MCF 10A (cell line): ENCODE measurements at places on chromosomes 2 and 18.

- H3K27ac ChIP-seq, result peak overlapping the region; percentile 10
- peaks cover 18% of the 10 kb centered on the region for H3K4me1 ChIP-seq
- peak; percentile 82 for DNase-seq
Observed at GRCh38 chr2:180203972-180204371, 196.9 kb upstream of the CWC22 start.

DNA sequence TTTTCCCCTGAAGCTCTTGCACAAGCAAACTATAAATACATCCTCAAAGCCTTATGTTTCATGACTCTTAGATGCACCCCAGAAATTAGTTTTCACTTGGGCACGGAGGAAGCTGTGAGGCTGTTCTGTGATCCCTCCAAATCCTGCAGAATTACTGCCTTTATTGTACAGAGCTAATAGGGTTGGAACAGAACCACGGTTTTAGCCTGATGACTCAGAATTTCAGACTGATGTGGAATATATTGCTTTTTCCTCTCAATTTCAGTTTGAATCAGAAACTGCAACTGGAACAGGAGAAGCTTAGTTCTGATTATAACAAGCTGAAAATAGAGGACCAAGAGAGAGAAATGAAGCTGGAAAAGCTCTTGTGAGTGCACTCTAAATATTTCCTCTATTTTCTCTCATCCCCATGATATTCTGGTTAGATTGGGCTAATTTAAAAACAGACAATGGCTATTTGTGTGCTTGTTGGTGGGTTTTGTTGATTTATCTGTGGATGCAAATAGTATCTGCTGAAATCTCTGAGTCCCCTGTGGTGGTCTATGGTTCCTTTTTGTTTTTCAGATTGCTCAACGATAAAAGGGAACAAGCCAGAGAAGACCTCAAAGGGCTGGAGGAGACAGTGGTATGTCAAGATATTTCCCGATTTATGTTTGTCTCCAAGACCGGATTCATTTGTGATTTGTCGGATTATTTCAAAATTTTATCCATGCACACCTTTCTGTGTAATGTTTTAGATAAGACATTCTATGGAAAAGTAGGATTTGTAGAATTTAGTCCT is 38.2 kb upstream of the LYPD6B start:
- no peak for DNase-seq
- no peak overlapping the region for H3K4me3 ChIP-seq
- H3K27me3 ChIP-seq, result peaks cover 51% of the 10 kb centered on the region
- H3K36me3 ChIP-seq, result no peaks in the 10 kb centered on the region

DNA sequence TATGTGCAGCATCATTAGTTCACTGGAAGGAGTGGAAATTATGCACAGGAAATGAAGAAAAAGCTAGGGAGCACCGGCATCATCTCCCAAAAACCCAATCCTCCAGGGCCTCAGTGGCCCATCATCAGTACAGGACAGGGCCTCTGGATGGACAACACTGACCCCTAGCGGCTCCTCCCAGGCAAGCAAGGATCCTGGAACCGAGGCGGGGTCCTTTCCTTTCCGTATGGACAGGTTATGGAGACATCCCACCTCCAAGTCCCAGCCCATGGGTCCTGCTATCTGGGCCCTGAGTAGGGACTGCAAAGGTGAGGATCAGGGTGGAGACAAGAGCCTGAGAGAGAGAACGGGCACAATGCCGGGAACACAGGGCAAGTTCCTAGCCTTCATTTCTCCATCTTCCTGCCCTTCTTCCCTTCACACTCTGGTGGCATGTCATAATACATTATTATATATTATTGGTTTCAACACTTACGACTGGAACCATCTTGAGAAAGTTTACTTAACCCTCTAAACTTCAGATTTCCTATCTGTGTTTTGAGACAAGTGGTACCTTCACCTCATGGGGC is 68.2 kb downstream of the ZNF516 start:
- no peak overlapping the region for H3K4me3 ChIP-seq
- no peak overlapping the region for H3K27ac ChIP-seq
- peak; percentile 51 for DNase-seq
- peaks cover 6% of the 10 kb centered on the region for H3K36me3 ChIP-seq
- peaks cover 17% of the 10 kb centered on the region for H3K4me1 ChIP-seq
- H3K27me3 ChIP-seq, result no peaks in the 10 kb centered on the region

DNA sequence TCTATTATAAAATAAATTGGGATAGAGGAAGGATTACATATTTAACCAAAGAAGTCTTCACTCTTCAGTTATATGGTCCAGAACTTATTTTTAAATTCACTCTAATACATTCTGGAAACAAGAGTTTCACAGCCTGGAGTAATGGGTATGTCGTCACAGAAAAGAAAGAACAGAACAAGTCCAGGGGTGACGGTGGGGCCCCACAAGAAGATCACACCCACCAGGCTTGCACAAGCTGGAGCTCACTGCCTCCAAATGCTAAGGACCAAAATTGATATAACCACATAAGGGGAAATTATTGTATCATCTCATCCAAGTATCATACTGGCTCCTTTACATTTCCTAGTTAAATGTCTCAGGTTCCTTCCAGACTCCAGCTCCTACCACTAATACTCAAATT is 11.3 kb downstream of the LRPPRC start:
- H3K27ac ChIP-seq, result peak overlapping the region; percentile 39
- H3K27me3 ChIP-seq, result no peaks in the 10 kb centered on the region
- no peak for DNase-seq

- no peak overlapping the region for H3K27ac ChIP-seq
- H3K4me3 ChIP-seq, result no peak overlapping the region
- no peaks in the 10 kb centered on the region for H3K4me1 ChIP-seq
- DNase-seq, result no peak
- H3K27me3 ChIP-seq, result no peaks in the 10 kb centered on the region
Observed at GRCh38 chr2:153972412-153972811, 100.7 kb downstream of the GALNT13 start.

DNA sequence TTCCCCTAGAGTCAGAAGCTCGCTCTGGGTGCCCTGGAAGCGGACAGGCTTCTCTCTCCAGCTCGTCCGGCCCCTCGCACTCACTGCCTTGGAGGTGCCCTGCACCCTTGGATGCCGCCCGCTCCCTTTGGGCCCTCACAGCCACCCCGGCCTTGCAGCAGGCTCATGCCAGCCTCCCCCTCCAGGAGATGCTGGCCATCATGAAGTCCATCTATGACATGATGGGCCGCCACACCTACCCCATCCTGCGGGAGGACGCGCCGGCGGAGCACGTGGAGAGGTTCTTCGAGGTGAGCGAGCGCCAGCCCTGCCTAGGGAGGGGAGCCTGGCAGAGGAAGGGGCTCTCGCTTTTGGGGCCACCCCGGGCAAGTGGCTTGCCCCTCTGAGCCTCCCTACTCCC is 20.3 kb upstream of the FAHD2A start:
- H3K36me3 ChIP-seq, result peaks cover 44% of the 10 kb centered on the region
- H3K4me1 ChIP-seq, result peaks cover 15% of the 10 kb centered on the region
- DNase-seq, result no peak

DNA sequence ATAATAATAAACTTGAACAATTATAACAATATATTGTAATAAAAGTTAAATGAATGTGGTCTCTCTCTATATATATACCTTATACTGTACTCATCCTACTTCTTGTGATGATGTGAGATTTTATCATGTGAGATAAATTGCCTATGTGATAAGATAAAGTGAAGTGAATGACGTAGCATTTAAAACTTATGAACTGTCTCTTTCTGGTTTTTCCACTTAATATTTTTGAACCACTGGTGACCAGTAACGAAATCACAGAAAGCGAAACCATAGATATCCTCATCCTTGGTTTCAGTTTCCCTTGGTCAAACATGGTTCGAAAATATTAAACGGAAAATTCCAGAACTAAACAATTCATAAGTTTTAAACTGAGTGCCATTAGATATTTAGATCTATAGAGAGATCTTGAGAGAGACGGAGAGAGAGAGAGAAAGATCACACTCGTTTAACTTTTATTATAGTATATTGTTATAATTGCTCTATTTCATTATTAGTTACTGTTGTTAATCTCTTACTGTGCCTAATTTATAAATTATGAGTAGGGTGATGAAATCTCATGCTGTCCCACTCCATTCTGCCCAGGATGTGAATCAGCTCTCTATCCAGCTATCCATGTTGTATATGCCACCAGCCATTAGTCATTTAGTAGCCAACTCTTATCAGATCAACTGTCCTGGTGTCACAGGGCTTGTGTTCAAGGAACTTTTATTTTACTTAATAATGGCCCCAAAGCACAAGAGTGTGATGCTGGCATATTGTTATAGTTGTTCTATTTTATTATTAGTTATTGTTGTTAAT is 156.8 kb downstream of the THADA start:
- H3K4me3 ChIP-seq, result no peak overlapping the region
- peaks cover 11% of the 10 kb centered on the region for H3K36me3 ChIP-seq
- peaks cover 8% of the 10 kb centered on the region for H3K4me1 ChIP-seq
- no peak for DNase-seq
- no peaks in the 10 kb centered on the region for H3K27me3 ChIP-seq

DNA sequence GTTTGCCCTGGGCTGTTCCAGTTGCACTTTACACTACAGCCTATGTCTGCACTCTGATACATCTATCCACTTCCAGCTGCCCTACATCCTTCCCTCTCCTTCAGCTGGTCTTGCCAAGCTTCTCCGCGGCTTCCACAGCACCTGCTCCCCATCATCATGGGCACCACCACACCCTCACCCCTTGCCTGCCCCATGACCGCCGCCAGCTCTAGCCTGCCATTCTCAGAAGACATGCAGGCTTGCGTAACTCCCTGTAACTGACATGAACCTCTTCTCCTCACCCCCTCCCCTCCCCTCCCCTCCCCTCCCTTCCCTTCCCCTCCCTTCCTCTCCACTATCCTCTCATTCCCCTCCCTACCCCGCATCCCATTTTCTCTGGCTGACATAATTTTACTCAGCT is 46.0 kb downstream of the PAX8 start:
- H3K27me3 ChIP-seq, result no peaks in the 10 kb centered on the region
- peaks cover 14% of the 10 kb centered on the region for H3K4me1 ChIP-seq
- no peak overlapping the region for H3K27ac ChIP-seq
- H3K4me3 ChIP-seq, result no peak overlapping the region
- no peak for DNase-seq

DNA sequence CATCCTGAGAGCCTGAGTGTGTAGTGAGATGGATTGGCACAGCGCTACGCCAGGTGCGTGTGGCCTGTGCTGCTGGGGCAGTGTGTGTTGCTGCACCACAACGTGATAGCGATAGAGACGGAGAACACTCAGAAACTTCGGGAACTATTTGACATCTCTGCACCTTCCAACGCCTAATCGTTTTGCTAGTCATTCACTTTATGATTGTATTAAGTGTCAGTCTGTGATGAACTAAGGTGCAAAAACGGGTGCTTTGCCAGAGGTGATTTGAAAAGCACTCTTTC is 26.0 kb upstream of the IGFBP2 start:
- no peak overlapping the region for H3K27ac ChIP-seq
- no peak for DNase-seq
- no peak overlapping the region for H3K4me3 ChIP-seq
- peaks cover 13% of the 10 kb centered on the region for H3K4me1 ChIP-seq

GRCh38 chr18:63106727-63107126 is 212.8 kb downstream of the BCL2 start:
- DNase-seq, result no peak
- H3K4me1 ChIP-seq, result peaks cover 7% of the 10 kb centered on the region
- no peak overlapping the region for H3K4me3 ChIP-seq
- no peaks in the 10 kb centered on the region for H3K36me3 ChIP-seq
- H3K27me3 ChIP-seq, result no peaks in the 10 kb centered on the region

DNA sequence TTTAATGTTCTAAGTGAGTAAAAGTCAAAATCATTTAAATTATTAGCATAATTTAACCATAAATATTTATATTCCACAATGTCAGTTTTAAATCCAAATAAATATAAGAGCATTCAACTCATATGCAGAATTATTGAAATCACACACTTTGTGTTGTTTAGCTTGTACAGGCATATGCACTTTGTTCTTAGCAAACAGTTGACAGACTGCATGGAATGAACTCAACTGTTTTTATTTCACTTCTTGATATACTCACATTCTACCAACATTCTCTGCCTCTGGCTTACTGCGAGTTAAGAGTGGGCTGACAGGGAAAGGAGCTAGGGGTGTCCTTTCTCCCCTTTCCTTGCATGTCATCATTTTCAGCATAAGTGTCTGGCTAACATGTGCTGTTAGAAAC is 7.6 kb upstream of the PIEZO2 start:
- DNase-seq, result no peak
- H3K36me3 ChIP-seq, result no peaks in the 10 kb centered on the region
- no peaks in the 10 kb centered on the region for H3K4me1 ChIP-seq
- peaks cover 21% of the 10 kb centered on the region for H3K27me3 ChIP-seq

- H3K27me3 ChIP-seq, result no peaks in the 10 kb centered on the region
- no peaks in the 10 kb centered on the region for H3K36me3 ChIP-seq
- DNase-seq, result peak; percentile 69
- no peak overlapping the region for H3K4me3 ChIP-seq
- peaks cover 37% of the 10 kb centered on the region for H3K4me1 ChIP-seq
Observed at GRCh38 chr2:176536439-176537133, 267.3 kb downstream of the MTX2 start.

DNA sequence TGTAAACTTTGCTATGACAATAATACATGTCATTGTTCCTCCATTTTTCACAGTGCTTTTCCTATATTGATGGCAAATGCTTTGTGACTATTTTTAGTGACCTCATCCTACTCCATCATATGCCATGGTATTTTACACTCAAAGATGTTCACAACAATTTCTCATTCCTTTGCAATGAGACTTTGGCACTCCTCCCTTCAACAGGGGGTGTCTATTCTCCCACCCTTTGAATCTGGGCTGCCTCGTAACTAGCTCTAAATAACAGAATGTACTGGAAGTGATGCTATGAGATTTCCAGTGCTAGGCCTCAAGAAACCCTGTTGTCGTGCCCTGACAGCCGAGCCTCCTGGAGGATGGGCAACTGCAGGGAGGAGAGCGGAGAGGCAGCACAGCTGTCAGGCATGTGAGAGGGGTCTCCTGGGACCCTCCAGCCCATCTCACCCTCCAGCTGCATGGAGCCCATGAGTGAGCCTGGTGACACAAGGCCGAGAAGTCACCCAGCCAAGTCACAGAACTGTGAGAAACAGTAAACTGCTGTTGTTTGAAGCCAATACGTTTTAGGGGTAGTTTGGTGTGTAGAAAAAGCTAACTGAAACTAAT is 103.1 kb upstream of the APCDD1 start:
- H3K27ac ChIP-seq, result no peak overlapping the region
- peaks cover 8% of the 10 kb centered on the region for H3K4me1 ChIP-seq
- H3K4me3 ChIP-seq, result no peak overlapping the region
- no peaks in the 10 kb centered on the region for H3K27me3 ChIP-seq
- no peaks in the 10 kb centered on the region for H3K36me3 ChIP-seq
